ENCODE measurements at places on chromosomes 6 and 20.

DNA sequence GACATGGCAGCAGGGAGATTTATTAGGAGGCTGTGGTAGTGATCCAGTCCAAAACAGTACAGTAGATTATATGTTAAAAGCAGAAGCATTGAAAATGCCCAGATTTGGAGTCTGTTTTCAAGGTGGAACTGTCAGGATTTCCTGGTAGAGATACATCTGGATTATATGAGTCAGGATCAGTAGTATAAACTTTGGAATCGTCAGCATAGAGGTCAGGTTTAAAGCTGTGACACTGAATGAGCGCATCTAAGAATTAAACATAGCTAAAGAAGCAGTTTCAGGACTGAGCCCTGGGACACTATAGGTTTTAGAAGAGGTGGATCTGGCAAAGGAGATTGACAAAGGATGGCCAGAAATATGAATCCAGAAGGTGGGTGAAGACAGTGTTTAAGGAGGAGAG, 60.4 kb downstream of the RNF144B start:
- DNase-seq, result no peak

DNA sequence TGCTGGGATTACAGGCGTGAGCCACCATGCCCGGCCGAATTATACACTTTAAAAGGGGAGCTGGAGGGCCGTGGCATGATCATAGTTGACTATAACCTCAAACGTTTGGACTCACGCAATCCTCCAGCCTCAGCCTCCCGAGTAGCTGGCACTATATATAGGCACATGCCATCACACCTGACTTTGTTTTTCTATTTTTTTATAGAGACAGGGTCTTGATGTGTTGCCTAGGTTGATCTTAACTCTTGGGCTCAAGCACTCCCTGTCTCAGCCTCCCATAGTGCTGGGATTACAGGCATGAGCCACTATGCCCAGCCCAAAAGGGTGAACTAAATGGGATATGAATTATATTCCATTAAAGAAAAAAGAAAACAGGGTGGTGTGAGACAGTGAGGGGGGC, 7.8 kb downstream of the PTGIS start:
- no peak for DNase-seq

- DNase-seq, result no peak
Observed at GRCh38 chr20:22502731-22503191, 81.6 kb downstream of the FOXA2 start.

DNA sequence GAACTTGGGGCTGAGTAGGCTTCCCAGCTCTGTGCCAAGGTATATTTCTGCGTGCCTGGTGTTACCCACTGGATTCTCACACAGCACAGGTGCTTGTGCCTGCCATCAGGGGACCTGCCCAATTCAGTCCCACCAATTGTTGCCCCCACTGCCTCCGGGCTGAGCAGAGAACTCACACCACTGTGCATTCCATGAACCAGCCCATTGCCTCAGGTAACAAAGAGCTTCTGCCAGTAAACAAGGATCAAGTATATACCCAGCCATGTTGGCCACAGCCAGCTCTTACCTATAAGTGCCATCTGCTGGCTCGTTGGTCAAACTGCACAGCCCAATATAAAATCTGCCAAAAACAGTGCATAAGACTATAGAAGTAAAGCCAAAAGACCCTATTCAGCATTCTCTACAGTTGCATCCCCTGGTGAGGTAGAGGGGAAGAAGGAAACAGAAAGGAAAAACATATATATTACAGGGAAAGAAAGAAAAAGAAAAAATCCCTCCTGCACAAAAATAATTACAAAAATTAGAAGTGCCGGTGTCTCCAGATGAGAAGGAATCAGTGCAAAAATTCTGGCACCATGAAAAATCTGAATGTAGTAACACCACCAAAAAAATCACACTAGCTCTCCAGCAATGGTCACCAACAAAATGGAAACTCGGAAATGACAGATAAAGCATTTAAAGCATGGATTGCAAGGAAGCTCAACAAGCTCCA, 241.4 kb downstream of the IBTK start:
- peak; percentile 28 for DNase-seq

GRCh38 chr20:25245461-25245860, 2.4 kb upstream of the PYGB start:
- DNase-seq, result no peak

- no peak for DNase-seq
Observed at GRCh38 chr6:168320634-168321033, 1.1 kb upstream of the DACT2 start.

- no peak for DNase-seq
Observed at GRCh38 chr6:75348882-75349261, 64.3 kb upstream of the TMEM30A start.

GRCh38 chr6:41728073-41728936, 7.1 kb downstream of the TFEB start:
- DNase-seq, result peak; percentile 90

- peak; percentile 12 for DNase-seq
Observed at GRCh38 chr6:89475634-89476033, 42.7 kb downstream of the ANKRD6 start.

DNA sequence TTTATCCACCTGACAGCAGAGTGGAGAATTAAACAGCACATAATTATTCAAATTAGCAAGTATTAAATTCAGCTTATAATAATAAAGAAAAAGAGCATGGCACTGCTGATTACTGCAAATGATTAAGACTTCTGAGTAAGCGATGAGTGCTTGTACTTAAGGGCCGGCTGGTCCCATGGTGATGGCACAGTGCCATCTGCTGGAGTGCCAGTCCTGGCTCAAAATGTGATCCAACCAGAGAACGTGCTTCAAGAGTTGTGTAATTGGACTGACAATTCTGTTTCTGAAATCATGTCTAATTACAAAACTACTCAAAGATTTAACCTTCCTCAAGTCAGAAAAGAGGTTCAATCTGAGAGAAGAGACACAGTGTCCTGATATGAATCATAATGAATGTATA, 181.6 kb upstream of the RGS17 start:
- DNase-seq, result peak; percentile 49

DNA sequence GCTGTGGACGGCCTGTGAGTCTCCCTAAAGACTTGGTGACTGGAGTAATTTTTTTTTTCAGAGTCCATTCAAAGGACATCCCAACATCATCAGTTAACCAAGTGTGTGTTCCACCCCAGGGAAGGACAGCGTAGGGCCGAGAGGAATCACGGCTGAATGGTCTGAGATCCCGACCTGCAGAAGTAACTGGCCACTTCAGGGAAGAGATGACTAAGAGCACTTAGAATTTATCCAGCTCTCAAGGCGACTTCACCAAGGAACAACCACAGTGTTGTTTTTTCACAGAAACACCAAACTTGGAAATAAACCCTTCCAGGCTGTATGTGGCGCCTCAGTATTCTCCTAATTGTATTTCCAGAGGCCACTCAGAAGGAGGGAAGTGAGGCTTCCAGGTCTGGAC, 231.6 kb downstream of the FNDC1 start:
- DNase-seq, result no peak

GRCh38 chr20:37770908-37771307, 77.1 kb downstream of the CTNNBL1 start:
- DNase-seq, result no peak

- no peak for DNase-seq
Observed at GRCh38 chr20:22586645-22587310, 2.4 kb upstream of the FOXA2 start.

Data from DMS153 (cell line).